Mesangial cell (primary cell): ENCODE measurements at places on chromosomes 11 and 22. TPM values are rescaled to one million over a fixed set of nuclear protein-coding genes. Genes with fewer than 3 reads are reported as not detected.

Gene POLR2L
- 256 and 373 TPM in 2 replicates for total RNA-seq

Gene MFRP
- not detected in 2 replicates for total RNA-seq

Gene PPM1F
- 25.1 and 27.6 TPM in 2 replicates for total RNA-seq

Gene PDE2A
- 0.33 TPM in 1 of 2 replicates, not detected in the other for total RNA-seq

Gene TMPRSS13
- total RNA-seq: 0.13 and 0.16 TPM in 2 replicates

Gene MRGPRX3
- not detected in 2 replicates for total RNA-seq

Gene MS4A18
- total RNA-seq: not detected in 2 replicates

Gene LRRC32
- total RNA-seq: 2.4 and 43.4 TPM in 2 replicates

Gene TRPM5
- total RNA-seq: not detected in 2 replicates

Gene ESAM
- total RNA-seq: 6.1 and 35.7 TPM in 2 replicates

Gene CSNK2A3
- 0.81 and 0.89 TPM in 2 replicates for total RNA-seq

Gene C11orf16
- total RNA-seq: not detected in 2 replicates

Gene OR51B4
- total RNA-seq: not detected in 2 replicates

Gene PHLDA2
- 45.0 and 110 TPM in 2 replicates for total RNA-seq

Gene RAB36
- total RNA-seq: 4.7 and 8.9 TPM in 2 replicates

Gene ELFN2
- 9.0 and 20.5 TPM in 2 replicates for total RNA-seq

Gene VSIG10L2
- total RNA-seq: not detected in 2 replicates

Gene OR51T1
- total RNA-seq: 0.13 TPM in 1 of 2 replicates, not detected in the other

Gene OR8B12
- total RNA-seq: not detected in 2 replicates

Gene APOA5
- total RNA-seq: not detected in 2 replicates

Gene MEI1
- total RNA-seq: 0.13 and 1.1 TPM in 2 replicates

Gene ZNF408
- 9.0 and 14.5 TPM in 2 replicates for total RNA-seq

Gene OR10D3
- not detected in 2 replicates for total RNA-seq

Gene MMP1
- 6.0 and 8.7 TPM in 2 replicates for total RNA-seq

Gene SYT12
- 0.49 and 1.9 TPM in 2 replicates for total RNA-seq

Gene YPEL4
- total RNA-seq: 0.38 TPM in 1 of 2 replicates, not detected in the other

Gene SIRT3
- total RNA-seq: 8.0 and 27.6 TPM in 2 replicates

Gene SEPTIN3
- total RNA-seq: 0.16 and 0.38 TPM in 2 replicates

Gene HSPB2
- total RNA-seq: 0.33 and 1.0 TPM in 2 replicates

Gene GGT5
- total RNA-seq: 7.2 and 12.9 TPM in 2 replicates

Gene CASTOR1
- total RNA-seq: 7.3 and 13.3 TPM in 2 replicates

Gene C11orf86
- total RNA-seq: not detected in 2 replicates

Gene FOLR3
- total RNA-seq: not detected in 2 replicates

Gene TRIM51
- not detected in 2 replicates for total RNA-seq

Gene PIWIL4
- total RNA-seq: 0.16 and 1.6 TPM in 2 replicates

Gene C11orf97
- not detected in 2 replicates for total RNA-seq

Gene OR5B21
- total RNA-seq: not detected in 2 replicates
